ENCODE measurements at places on chromosomes 7 and 10.
A peak's percentile ranks its signal among the peaks of the same experiment; 100 is the strongest.

GRCh38 chr7:149367418-149368180 lies 93.3 kb downstream of the ZNF777 start:
- no peak for DNase-seq

- no peak for DNase-seq
These were observed at the start of gene KCNH2 for GRCh38 chr7:150978126-150978789. TSS of gene KCNH2 (minus strand) at chr7:150978321. CDS start at chr7:150977913, 408 bp downstream.

GRCh38 chr7:100974021-100974420 lies 4.7 kb downstream of the MUC12 start:
- DNase-seq, result no peak

- DNase-seq, result no peak
These were observed 13.3 kb upstream of the C10orf53 start for GRCh38 chr10:49666054-49666615.

DNA sequence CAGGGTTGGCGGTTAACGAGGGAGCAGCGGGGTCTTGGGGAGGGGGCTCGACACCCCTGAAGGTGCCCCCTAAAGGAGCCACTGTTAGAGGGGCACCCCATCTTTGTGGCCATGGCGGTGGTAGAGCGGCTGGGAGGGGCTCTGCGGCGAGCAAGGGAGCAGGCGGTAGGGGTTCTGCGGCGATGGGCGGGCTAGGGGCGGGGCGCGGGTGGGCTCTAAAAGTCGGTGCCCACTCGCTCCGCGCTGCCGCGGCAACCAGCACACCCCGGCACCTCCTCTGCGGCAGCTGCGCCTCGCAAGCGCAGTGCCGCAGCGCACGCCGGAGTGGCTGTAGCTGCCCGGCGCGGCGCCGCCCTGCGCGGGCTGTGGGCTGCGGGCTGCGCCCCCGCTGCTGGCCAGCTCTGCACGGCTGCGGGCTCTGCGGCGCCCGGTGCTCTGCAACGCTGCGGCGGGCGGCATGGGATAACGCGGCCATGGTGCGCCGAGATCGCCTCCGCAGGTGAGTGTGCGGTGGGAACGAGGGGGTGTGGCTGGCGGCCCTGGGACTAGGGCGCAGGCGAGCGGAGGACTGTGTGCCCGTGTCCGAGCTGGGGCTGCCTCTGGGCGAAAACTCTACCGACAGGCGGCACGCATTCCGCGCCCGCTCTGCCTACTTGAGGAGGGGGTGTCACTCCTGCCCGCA lies at the start of gene MEST:
Gene MEST (plus strand): TSS at position 245 of the 682 bp plus-strand sequence. CDS start 229 bp downstream, at position 474.
- DNase-seq, result no peak

GRCh38 chr10:31147210-31147608 lies 115.5 kb upstream of the ZNF438 start:
- DNase-seq, result peak; percentile 36

DNA sequence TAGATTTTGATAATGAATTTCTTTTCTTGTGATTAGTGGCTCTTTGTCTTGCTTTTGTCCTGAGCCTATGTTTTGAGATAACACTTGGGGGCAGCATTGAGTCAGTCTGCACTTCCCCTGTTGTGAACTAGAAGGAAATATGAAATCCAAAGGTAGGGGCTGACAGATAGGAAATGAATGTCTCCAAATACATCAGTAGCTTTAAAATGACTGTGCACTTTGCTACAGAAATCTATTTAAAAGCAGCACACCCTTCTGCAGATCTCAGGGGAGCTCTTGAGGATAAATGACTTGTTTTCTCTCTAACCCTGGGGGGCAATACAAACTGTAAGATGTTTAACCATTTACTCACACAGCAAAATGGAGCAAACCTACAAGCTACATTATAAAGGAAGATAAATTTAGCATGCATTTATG lies 176.0 kb upstream of the MYO3A start:
- no peak for DNase-seq

- no peak for DNase-seq
These were observed 87.7 kb upstream of the TMEM168 start for GRCh38 chr7:112877691-112878460.

DNA sequence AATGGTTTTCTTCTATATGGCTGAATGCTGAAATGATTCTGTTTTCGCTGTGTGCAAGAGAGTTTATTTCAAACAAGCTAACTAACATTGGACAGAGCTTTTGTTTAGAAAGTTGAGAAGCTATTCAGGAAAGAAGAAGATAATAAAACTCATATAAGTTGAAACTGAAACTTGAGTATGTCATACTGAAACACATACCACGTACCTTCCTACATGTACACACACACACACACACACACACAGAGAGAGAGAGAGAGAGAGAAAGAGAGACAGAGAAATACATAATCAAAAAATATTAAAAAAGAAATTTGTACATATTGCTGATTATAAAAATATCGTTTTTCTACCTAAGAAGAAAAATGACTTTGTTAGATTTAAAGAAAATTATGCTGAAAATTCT lies 561.9 kb upstream of the KCND2 start:
- DNase-seq, result no peak

- DNase-seq, result no peak
These were observed 211.2 kb downstream of the SEMA3D start for GRCh38 chr7:84975586-84976185.

DNA sequence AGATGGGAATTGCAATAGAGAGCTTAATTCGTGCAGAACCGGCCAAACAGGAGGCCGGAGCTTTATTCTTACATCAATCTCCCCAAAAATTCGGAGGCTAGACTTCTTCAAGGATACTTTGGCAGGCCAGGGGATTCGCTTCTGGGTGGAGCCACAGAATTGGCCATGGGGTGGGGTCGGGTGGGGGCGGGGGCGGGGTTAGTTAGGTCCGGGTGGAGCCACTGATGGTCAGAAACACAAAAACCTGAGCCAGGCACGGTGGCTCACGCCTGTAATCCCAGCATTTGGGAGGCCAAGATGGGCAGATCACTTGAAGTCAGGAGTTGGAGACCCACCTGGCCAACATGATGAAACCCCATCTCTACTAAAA lies 87.5 kb downstream of the SEPTIN14 start:
- DNase-seq, result no peak

- no peak for DNase-seq
These were observed 198.2 kb downstream of the PON1 start for GRCh38 chr7:95126053-95126709.

GRCh38 chr10:69461243-69462025 lies 10.2 kb downstream of the TSPAN15 start:
- no peak for DNase-seq

DNA sequence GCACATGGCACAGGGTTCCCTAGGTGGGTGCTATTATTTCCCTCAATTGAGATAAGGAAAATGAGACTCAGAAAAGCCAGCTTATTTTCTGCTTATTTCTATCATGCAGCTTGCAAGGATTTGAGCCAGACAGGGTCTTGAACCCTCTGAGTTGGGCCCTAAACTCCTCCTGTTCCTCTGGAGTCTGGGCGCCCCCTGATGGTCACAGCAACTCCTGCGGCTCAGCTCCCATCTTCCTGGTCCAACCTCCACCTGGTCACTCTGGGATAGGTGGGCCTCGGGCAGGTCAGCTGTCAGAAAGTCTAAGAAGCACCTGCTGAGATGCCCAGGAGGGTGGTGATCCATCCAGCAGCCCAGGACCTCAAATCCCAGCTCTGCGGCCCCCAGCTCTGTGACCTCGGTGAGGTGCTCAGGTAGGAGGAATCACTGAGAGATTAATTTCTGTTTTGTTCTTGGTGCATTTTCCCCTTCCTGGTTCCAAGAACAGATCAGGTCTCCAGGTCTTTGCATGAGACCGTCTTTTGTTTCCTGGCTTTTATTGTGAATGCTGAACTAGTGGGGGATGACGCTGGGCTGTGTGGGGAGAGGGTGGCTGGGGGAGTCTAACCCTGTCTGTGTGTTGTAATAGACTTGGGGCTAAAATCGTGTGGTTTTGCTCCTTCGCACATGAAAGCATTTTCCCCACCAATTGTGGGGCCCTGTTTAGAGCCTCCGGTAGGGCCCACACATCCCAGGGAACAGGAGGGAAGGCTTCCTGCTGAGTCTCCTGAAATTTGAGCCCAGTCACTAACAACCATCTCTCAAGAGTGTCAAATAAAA lies 32.8 kb downstream of the TMEM130 start:
- peak; percentile 18 for DNase-seq

DNA sequence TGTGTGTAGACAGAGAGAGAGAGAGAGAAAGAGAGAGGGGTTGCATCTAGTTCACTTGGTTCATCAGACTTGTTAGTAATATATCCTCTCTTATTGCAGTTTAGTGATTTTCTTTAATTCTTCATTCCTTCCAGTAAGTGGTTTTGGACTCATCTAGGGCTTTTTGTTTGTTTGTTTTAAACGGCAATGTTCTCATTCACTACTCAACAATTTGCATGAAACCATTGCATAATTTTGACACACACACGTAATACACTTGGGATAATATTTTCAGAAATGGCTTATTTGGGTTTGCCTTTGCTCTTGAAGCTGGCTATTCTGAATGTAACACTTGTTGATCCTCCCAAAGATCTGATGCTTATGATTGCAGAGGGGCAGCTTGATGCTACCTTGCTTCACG lies 16.4 kb upstream of the ZNF32 start:
- DNase-seq, result no peak

GRCh38 chr10:77496941-77497420 lies 140.6 kb downstream of the KCNMA1 start:
- peak; percentile 85 for DNase-seq

DNA sequence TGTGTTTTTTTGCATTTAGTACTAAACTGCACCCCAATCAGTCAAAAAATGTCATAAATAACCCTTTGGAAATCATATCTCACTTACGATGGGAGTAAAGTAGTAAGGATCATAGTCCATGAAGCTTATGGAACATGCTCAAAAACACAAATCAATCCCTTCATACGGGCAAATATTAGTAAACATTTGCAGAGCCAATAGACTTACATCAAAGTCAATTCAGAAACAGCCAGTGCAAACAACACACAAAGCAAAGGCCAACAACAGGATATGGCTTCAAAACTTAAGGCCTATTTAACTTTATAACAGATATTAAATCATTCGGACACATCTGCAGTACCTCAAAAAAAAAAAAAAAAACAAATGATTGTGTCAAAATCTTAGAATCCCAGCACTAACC lies 32.1 kb downstream of the SGCE start:
- DNase-seq, result no peak

DNA sequence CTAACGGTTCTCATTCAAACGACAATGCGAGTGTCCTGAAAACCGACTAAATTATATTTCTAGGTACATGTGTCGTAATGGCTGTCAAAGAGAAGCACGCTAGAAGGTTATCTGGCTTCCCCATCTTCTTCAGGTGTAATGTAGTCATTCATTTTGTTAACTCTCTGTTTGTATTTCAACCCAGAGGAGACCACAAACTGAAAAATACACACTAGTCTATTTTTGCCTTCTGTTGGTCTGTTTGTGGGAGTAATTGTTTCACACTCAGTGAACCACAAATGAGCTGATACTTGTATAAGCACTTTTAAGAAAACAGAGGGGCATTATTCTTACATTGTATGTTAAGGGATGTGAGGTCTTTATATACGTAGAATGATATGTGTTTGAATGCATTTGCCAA lies 305.9 kb downstream of the GATA3 start:
- no peak for DNase-seq

GRCh38 chr10:25852364-25852941 lies 81.6 kb upstream of the MYO3A start:
- no peak for DNase-seq

DNA sequence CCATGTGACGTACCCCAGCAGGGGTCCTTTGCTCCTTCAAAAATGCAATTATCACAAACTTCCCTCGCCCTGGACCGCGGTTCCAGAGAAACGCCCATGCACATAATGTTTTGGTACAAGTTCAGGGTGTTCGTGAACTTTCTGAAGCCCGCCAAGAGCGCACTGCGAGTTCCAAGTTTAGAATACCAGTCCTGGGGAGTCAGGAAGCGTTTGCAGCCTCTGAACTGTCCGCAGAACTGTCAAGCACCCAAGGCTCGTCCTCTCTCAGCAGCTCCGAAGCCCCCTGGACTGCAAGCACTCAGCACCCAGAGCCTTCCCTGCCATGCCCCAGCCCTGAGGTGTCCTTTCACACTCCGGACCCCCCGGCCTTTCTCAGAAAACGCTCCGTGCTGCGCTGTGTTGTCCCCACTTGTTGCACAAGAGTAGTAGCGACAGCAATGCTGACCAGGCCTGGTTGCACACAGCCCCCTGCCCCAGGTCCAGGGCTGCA lies 30.3 kb downstream of the CALML3 start:
- no peak for DNase-seq

DNA sequence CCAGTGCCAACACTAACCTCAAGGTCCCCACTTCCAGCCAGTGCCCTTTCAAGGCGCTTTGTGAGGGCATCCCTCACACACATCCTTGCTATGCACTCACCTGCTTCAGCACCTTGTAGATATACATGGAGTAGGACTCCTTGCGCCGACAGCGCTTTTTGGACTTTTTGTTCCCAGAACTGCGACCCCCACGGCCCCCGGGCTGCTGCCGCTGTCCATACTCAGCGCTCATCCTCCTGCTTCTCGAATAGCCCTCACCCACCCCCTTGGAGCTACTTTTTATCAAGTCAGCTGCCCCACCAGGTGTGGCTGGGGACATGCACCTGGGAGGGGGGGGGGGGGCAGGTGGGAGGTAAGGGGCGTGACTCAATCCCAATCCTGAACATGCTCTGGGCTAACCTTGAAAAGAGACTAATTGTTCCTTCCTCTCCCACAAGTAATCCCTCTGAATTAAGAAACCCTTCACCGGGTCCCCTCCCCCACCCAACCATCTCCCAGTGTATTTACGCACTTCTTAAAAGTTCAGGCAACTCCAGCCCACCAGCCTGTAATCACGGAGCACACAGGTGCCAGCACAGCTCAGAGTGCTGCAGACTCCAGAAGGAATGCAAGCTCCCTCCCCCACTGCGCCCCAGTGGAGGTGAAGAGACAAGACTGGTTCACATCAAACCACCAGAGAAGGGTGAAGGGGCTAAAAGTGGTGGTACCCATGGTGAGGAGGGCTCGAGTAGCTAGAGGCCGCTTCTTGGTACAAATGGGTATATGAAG lies at the start of gene H2BK1:
Gene H2BK1 (minus strand): TSS at position 402 of the 768 bp plus-strand sequence. CDS start 170 bp downstream, at position 232.
- no peak for DNase-seq

DNA sequence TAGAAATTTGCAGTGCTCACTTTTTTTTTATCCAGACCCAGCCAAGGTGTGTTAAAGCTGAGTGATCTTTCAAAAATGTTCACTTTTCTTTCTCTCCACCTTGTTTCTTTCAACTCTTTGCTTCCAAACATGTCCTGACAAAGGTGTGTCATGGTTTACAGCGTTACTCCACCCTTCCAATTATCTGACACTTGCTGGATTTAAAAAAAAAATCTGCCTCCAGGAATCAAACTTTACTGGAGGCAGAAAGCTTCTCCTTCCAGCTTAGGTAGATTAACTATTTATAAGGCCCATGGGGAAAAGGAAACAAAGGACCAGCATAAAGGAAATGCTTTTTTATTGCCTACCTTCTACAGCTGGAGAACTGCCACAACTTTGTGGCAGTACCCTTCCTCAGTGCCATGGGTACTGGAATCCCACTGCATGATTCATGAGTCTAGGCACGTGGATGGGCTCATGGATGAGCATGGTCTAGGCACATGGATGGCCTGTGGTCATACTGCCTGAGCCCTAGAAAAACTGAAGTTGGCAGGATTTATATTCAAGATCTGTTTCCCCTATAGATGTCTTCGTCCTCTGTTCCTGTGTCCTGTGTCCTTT lies at the start of gene COL17A1:
Gene COL17A1 (minus strand): TSS at position 80 of the 600 bp plus-strand sequence. CDS start 5,207 bp downstream, outside the sequence.
- DNase-seq, result peak; percentile 94

GRCh38 chr7:83738291-83738835 lies 89.4 kb upstream of the SEMA3E start:
- DNase-seq, result no peak

All from foreskin keratinocyte (primary cell).